DMS 273 treated with DMSO at 0.1 percent for 48 hours (cell line): ENCODE measurements at places on chromosomes 4 and X.

- DNase-seq: no peak
Measured at GRCh38 chr4:81031796-81032551, 1.5 kb downstream of the BMP3 start.

DNA sequence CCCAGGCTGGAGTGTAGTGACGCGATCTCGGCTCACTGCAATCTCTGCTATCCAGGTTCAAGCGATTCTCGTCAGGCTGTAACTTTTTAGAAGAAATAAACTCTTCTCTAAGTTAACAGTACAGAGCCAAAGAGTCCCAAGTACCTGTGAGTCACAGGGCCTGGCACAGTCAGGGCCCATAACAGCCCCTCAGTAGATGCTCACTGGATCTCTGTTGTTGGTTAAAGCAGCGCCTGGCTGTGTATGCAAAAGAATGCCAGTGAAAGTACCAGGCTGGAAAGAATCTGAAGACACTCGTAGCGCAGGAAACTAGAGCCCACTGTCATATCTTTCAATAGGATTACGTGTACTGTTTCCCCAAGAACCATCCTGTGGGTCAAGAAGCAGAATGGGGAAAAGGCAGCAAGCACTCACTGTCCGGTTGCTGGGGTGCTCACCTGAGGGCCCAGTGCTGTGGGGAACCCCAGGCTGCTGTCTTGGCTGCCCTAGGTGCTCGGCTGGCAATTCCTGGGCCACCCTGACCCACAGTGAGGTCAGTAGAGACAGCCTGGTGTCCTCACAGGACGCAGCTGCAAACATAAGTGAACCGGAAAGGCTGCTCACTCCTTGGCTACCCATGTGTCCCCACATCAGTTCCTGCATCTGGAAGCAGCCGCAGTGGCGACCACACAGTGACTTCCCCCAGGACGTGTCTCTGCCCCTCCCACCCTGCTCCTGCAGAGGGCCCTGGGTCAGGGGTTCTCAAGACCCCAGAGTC, 3.1 kb upstream of the SLBP start:
- DNase-seq: no peak

- no peak for DNase-seq
Measured at GRCh38 chr4:87632469-87632868, 17.6 kb upstream of the DMP1 start.

DNA sequence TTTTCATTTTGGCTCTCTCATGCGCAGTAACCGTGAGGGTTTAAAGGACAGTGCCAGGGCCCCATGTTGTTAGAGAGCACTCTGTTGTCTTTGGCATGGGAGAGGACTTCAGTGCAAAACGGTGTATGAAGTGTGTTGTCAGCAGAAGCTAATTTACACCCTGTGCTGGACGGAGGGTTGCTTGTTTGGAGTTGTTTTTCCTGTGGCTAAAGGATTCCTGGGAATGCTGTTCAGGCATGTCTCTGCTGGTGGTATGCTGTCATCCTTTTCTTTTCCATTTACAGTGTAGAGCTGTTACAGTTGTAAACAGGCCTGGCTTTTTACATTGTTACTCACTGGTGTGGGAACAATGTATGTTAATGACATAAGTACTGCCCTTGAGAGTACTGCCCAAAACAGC, 206.3 kb downstream of the CBR4 start:
- no peak for DNase-seq

GRCh38 chr4:99179178-99179577, 35.1 kb upstream of the ADH4 start:
- DNase-seq: no peak

DNA sequence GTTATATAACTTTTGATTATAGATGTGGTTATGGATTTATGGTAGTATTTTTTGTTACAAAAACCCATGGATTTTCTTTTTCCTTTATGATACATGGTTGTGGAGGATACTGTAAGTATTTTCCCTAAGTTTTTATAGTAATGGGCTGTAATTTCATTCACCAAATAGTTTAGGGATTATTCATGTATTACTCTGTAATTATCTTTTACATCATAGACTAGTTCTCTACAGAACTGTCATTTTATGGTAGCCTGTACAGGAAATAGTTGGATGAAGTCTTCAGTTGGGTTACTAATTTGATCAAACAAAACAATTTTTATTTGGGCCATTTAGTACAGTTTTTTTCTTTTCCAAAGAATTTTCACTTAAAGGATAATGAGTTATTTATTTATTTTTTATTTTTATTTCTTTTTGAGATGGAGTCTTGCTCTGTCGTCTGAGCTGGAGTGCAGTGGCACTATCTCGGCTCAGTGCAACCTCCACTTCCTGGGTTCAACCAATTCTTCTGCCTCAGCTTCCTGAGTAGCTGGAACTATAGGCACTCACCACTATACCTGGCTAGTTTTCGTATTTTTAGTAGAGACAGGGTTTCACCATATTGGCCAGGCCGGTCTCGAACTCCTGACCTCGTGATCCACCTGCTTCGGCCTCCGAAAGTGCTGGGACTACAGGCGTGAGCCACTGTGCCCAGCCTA, 42.1 kb downstream of the RBPJ start:
- DNase-seq: no peak

DNA sequence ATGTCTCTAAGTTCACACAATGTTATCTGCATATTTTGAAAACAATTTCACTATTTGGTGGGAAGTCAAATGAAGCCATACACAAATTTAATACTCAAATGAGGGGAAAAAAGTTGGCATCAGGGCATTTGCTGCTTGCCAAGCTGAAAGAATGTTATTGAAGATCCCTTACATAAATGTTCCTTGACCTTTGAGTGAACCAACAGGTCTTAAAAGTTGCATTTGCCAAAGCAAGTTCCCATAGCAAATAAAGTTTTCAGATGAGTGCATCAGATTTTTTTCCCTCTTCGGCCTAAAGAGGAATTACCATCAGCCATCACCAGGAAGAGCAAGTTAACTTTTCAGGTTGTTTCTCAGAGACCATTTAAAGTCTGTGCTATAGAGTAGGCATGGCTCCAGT, 115.9 kb downstream of the COX18 start:
- DNase-seq: no peak

DNA sequence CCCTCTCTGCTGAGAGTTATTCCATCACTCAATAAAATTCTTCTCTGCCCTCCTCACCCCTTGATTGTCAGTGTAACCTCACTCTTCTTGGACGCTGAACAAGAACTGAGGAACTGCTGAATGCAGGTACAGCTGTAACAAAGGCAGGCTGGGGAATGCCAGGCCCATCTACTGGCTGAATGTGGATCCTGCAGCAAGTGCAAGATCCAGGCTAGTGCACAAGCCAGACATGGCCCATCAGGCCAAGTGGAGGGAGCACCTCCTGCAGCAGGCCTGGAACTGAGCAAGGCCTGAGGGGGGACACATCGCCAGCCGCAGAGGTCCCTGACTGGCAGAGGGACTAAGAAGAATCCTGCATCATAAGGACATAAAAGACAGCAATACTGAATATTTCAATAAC, 411.8 kb upstream of the PCDH10 start:
- DNase-seq: no peak

DNA sequence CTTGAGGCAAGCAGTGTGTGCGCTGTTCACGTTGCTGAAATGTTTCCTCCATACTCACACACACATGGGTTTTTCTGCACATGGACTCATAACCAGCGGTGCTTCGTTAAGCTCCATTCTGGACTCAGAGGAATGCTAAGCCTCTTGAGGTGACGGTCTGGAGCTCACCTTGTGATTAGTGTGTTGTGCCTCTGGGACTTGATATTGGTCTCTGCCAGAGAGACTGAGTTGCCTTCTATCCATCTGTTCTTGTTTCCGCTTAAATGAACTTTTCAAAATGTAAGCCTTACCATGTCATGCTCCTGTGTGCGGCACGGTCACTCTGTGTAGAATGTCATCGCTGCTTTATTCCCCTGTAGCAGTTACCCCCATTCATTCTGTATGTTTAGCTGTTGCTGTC, 42.5 kb downstream of the ADD1 start:
- no peak for DNase-seq

DNA sequence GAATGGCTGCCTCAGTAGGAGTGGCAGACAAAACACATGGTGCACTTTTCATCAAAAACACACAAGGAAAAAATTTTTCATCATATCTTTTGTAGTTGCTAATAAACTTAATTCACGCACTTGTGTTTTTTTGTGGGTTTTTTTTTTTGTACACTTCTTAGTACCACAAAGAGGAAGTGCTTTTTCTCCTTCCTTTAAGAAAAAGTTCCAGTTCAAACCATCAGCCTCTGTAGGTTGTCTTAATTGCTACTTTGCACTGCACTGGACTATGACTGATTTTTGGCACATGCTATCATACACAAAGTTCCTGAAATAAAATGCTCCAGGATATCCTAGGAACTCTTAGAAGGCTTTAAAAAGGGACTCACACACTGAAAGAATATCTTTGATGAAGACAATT, at the start of gene PHEX:
Gene PHEX, plus strand, starts transcription at position 242 of the 400 bp plus-strand sequence. CDS start 681 bp downstream, outside the sequence.
- no peak for DNase-seq

- no peak for DNase-seq
Measured at GRCh38 chrX:146363919-146364318, 445.7 kb upstream of the CXorf51B start.

- no peak for DNase-seq
Measured at GRCh38 chr4:119647558-119647957, 19.0 kb upstream of the PDE5A start.

GRCh38 chr4:107192601-107193000, 156.5 kb upstream of the DKK2 start:
- no peak for DNase-seq

DNA sequence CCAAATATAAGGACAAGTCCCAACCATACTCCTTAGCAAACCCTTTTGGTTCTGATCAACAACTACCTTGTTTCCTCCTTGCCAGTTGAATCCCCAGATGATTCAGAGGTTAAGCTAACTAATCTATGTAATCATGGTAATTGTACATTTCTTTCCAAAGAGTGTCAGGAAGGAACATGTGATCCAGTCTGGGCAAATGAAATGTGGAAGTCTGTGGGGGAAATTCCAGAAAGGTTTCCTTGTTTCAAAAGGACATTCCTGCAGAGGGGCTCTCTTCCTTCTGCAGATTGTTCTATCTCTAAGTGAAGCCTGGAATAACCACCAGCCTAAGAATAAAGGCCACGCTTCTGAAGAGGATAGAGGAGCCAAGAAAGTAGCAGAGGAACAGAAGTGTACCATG, 7.0 kb downstream of the PRSS12 start:
- no peak for DNase-seq

DNA sequence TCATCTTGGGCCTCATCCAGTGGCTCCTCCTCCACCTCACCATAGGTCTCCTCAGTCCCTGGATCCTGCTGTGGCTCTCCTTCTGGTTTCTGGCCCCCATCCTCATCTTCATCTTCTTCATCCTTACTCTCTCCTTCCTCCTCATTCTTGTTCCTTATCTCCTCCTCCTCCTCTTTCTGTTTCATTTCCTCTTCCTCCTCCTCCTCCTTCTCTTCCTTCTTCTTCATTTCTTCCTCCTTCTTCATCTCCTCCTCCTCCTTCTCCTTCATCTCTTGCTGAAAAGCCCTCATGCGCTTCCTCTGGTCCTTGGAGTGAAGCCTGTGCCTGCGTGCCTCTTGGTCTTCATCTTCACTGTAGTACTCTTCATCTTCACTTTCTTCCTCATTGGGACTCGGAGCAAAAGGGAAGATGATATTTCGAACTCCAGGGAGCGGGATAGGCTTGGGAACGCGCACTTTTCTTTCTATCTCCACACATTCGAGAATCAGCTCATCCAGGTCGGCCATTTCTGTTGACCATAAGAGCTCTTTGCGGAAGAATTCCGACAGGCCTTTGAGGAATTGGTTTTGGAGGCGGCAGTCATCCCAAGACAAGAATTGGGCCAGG, 1.5 kb downstream of the RTL5 start:
- no peak for DNase-seq

DNA sequence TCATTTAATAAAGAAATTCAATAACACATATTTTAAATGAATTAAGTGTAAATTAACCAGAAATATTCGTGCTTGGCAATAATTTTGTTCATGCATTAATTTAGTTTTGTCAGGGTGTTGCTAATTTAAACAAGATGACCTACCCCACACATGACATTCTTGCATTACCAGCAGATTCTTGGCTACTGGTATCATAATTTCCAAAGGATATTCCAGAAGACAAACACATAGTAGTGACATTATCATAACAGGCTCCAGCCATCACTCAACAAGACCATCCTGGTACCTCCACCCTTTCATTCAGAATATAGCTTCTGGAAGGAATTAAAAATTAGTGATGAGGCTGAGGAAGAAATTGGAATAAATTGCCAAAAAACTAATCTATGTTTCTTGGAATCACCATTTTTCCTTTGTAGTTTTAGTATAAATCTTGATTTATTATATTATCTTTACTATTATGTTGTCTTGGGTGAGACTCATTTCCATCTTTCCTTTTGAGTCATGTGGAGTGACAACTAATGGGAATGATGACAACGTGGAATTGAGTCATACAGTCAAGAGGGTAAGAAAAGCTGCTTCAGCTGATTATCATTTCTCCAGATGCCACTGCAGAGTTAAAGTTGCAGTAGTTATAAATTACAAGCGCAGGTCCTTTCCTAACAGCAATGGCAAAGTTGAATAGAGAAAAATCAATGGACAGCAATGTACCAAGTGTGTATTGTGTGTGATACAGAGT, 30.9 kb upstream of the HHIP start:
- no peak for DNase-seq

DNA sequence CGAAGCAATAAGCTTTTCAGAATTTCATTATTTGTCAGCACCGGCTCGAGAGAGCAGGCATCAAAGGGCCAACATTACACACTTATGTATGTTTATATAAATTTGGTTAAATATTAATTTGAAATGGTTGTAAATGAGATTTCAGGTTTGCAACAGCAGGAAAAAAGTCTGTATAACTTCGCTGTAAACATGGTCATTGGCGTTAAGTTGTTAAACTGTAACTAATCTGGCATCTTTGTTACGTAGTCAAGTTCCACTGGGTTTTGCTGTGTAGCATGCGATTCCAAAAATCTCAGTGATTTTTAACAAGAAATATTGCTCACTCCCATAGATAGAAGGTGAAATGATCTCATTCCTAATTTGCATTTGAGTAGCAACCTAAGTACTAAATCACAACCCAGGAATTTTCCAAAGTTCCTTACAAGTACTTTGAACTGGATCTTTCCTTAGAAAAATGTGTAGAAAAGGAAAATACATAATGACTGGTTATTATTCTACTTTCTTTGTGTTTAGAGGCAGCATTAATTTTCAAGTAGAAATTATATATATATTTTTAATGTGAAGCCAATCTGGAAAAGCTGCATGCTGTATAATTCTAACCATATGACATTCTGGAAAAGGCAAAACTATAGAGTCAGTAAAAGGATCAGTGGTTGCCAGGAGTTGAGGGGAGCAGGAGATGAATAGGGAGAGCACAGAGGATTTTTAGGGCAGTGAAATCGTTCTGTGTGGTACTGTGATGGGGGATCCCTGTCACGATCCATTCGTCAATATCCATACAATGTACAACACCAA, 222.1 kb downstream of the CBR4 start:
- DNase-seq: no peak

GRCh38 chr4:79576429-79576753, 168.4 kb upstream of the GK2 start:
- DNase-seq: no peak

GRCh38 chr4:113445286-113445685, 316.3 kb downstream of the CAMK2D start:
- DNase-seq: no peak

GRCh38 chrX:17721715-17722114, 15.6 kb upstream of the SCML1 start:
- no peak for DNase-seq
